Esophagus squamous epithelium (tissue), 5 donors: ENCODE measurements at places on chromosomes 1 and 21.

DNA sequence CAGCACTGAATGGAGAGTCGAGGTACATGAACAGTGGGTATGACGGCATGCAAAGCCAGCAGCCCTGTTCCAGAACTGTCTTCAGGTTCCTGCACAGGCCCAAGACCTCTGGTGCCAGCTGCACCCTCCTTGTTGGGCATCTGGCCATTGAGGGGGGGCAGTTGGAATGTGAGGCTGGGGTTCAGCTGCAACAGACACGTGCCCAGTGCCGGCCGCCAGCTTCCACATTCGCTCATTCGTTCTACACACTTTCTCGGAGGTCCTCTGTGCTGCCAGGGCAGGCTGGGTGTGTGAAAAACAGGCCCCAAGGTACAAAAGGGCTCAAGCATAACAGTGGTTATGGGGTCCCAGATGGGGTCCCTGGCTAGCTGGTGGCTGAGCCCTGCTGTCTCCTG, 37.9 kb upstream of the SLC19A1 start:
- DNase-seq = no peak

DNA sequence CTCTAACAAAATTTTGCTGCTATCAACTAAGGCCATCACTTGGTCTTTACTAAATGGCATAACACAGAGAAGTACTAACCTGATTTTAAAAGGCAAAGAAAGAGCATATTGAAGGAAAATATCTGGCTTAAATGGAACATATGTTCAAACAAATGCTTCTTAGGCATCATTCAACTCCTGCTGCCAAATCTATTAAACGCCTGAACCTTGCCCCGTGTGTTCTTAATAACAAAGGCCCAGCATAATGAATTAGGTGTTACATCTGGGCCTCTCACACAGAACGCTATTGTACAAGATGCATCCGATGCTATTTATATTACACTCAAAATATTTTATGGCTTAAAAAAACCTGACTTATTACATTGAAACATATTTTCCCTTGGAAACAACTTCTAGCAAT, 48.4 kb downstream of the B3GALNT2 start:
- DNase-seq = no peak

DNA sequence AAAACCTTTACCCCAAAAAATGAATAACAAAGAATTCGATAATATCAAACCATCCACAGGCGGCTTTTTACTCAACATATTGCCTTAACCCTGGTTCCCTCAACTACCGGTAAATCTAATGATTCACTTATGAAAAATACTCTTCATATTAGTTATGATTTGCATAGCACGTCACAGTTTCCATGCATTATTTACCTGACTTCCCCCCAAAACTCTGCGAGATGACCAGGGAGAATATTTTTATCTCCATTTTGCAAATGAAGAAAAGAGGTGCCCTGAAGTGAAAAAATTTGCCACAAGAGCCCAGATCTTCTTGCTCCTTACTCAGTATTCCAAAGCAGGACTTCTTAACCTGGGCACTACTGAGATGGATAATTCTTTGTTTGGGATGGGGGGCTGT, 2.9 kb downstream of the JAK1 start:
- DNase-seq = no peak

GRCh38 chr21:24890021-24890420, 717.3 kb downstream of the MRPL39 start:
- no peak for DNase-seq

DNA sequence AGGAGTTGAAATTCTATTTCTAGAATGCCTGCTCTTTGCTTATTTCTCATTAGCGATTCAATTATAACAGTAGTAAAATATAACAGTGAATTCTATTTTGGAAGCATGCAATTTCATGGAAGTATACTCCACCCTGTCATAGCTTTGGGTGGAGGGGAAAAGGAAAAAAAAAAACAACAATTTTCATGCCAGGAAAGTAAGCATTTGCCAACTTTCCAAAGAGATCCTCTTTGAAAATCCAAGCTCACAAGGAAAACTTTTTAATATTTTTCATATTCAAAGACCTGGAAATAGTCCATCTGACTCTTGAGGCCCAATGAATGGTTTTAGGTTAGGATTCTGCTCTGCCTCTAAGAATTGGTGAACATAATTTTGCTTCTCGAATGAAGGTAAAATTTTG, 134.5 kb downstream of the PTPN14 start:
- no peak for DNase-seq

- no peak for DNase-seq
Measured at GRCh38 chr1:75613916-75614315, 3.0 kb upstream of the SLC44A5 start.

GRCh38 chr1:67078291-67078690, 24.3 kb upstream of the SLC35D1 start:
- DNase-seq = no peak

DNA sequence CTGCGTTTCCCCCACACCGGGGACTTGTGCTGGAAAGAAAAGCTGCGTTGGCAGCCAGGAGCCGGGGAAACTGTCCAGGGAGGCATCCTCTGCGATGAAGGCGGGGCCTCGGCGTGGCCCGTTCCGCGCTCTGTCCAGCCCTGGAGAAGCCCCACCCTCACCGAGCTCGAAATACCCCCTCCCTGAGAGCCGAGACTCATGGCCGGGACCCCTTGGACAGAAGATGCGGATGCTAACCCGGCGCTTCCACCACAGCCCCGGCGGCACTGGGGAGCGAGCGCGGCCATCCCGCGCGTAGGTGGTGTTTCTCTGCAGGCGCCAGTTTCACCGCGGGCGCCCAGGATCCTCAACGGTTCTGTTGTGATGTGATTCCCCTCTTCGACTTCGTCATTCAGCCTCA, 31.6 kb downstream of the PDE9A start:
- no peak for DNase-seq

DNA sequence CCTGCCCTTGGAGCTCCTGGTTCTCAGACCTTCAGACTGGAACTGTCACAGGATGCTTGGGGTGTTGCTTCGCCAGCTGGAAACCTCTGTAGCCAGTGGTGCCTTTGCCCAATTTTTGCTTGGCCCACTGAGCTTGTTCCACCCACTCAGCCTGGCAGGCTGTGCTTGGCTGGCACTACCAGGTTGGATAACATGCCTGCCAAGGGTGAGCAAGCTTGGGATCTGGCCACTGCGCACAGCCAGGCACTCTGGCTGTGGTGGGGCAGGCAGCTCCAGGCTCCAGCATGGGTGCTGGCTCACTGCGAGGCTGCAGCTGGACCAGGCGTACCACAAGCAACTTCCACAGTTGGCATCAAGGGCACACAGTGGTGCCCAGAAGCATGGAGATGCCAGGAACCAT, 967.8 kb upstream of the NCAM2 start:
- no peak for DNase-seq

- no peak for DNase-seq
Measured at GRCh38 chr1:225990705-225991464, 8.3 kb downstream of the SDE2 start.

- no peak for DNase-seq
Measured at GRCh38 chr21:38166173-38166535, 90.6 kb upstream of the KCNJ15 start.

DNA sequence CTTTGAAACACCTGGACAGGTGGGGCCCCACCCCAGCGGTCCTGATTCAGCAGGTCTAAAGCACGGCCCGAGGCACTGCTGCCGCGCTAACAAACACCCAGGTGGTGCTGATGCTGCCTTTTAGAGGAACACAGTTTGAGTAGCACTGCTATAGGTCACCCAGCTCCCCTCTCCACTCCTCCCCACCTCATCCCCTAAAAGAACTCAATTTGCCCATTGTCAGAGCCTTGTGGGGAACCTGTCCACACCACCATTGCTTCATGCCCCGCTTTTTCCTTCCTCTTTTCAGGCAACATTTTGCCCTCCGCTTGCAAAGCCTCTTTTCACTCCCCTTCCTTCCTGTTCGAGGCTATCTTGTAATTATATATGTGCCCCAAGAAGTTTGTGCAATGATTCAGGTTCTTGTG, 26.2 kb upstream of the PADI4 start:
- DNase-seq = no peak

DNA sequence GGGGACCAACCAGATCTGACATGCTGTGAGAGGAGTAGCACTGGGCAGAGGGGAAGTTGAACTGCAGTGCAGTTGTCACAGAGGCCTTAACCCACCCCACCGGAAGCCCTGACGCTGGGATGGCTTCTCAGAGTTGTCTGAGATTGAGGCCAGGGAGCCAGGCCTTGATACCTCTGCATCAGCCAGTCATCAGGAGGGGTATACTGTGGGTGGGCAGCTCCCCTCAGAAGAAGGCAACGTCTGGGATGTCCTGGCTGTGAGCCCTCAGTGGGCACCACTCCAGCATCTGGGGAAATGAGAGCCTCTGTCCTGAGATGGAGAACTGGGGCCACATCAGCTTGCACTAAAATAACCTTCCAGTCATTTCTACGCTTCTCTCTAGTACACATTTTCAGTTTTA, 47.9 kb upstream of the BCAR3 start:
- no peak for DNase-seq

- DNase-seq = no peak
Measured at GRCh38 chr1:182672487-182672836, 11.9 kb downstream of the RGS8 start.

DNA sequence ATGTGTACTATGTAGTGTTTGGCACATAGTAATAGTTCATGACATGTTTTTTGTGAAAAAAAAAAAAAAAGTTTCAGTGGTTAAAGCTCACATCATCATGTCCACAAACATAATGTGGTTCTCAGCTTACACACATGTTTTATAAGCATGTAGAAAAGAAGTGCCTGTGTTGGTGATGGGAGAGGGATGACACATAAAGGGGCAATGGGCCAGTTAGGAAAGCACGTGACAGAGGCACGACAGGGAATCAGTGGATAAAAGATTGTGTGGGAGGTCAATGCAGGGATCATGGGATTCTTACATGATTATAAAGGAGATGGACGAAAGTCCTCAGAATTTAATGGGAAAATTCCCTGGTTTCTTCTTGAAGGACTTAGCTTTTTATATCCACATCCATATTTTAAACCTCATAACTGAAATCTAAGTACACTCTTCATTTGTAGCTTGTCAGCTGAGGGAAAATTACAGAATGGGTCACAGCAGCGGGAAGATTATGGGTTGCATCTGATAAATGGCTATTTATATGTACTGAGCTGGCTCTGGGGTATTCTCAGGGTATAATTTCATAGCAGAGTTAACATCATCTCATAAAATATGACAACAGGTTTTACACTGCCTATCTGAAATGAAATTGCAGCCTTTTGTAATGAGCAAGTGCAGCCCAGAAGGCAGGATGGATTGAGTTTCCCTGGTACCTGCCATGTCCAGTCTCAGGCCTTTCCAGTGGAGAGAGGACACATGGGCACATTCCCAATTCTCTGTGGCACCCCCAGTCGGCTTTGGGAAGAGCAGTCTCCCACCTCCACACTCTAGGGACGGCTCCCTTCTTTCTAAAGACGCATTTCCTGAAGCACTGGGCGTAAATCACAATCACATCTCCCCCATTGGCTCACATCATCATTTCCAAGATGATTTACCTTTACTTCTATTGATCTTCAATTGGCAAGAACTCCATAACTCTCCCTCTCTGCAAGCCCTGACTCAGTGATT, 42.3 kb upstream of the NHLH2 start:
- no peak for DNase-seq

- DNase-seq = no peak
Measured at GRCh38 chr21:45304476-45304830, 16.8 kb upstream of the POFUT2 start.

DNA sequence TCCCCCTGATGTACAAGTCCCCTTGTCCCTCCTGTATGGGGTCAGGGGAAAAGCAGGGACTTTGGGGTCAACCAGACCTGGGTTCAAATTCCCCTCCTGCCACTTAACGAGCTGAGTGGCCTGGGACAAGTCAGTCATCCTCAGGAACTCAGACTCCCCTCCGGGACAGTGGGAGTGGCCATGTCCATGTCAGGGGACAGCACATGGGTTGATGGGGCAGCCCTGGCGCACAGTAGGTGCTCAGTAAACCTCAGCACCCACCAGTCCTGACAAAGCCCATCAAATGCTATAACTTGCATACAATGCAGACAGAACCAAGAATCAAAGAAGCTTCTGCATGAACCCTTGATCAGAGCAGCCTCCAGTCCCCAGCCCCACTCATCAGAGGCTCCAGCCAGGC, 30.0 kb downstream of the MATN1 start:
- DNase-seq = no peak

DNA sequence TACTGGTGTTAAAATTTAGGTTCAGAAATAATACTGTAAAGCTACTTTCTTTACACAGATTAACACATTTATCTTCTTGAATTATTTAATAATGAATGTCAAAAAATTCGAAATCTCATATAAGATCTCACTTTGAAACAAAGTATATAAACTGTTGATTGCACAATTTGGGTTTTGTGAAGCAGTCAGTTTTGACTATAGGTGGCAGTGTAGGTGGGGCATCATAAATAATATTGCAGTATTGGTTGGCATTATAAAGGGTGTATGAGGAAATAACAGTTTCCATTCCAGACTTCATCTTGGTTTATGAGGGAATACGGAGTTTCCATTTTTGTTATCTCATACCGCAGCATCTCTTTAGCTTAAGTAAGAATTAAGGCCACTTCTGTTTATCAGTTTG, 49.9 kb downstream of the SUCO start:
- no peak for DNase-seq

- DNase-seq = no peak
Measured at GRCh38 chr1:201709564-201710295, 119.2 kb upstream of the IPO9 start.

- DNase-seq = no peak
Measured at GRCh38 chr1:227911376-227911775, 36.4 kb downstream of the WNT9A start.

DNA sequence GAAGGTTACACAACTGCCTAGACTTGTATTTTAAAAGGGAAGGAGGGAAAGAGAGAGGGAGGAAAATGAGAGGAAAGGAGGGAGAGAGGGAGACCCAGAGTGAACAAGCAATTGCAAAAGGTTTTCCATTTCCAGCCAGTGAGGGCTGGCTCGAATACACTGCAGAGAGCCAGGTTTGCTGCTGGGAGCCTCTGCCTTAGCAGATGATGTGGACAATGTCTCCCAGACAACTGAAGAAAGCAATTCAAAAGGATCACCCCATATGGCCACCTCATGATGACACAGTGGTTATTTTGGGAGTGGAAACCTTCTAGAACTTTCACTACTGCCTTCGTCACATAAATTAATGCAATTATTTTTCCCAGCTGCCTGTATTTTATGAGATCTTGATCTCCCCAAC, 86.4 kb downstream of the BCAR3 start:
- DNase-seq = no peak
